ENCODE measurements at places on chromosomes 7 and 10.

DNA sequence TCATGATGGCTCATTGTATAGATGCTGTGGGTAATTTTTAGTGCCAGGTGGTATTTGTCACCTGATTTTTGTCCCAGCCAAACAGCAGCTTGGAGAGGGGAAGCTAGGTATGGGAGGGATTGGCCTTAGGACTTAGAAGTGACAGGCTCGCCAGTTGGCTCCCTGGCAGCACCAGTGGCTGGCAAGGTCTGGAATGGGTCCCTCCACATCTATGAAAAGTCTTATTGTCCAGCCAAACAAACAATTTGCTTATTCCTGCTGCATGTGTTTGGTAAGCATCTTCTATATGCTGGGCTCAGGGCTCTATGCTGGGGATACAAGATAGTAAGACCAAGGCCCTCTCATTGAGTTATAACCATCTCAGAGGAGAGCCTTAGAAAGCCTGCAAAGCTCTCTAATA lies 42.5 kb downstream of the SORCS3 start:
- no peak for DNase-seq

DNA sequence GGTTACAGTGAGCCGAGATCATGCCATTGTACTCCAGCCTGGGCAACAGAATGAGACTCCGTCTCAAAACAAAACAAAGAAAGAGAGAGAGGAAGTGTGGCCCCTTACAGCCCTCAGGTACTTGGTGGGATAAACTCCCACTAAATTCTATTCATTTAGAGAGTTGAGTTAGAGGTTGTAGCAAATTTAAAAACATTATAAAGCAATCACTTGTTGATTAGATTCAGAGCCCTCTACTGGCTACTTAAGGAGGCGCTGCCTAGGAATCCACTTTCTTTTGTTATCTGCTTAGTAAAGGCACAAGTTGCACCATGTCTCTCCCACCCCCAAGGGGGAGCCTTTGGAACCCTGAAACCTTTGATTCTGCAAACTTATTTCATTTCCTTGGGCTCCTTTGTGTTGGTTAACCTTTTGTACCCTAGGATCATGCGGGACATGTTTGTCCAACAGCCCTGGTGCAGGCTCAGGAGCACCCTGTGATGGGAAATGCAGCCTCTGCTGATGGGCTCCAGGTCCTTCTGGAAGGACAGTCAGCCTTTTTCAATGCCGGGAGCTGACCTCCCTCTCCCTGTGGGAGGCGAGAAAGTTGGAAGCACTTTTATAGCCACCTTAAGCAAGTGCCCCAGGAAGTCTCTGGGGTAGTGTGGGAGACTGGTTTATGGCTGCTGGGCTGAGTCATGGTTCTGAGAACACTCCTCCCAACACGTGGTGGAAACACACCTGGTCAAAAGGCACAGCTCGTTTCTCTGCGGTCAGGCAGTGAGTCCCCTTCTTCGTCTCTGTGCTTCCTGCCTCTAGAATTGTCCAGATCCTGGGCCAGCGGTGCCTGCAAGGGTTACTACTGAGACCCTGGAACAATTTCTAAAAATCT lies 2.3 kb downstream of the HKDC1 start:
- peak; percentile 29 for DNase-seq

- DNase-seq = no peak
These were observed 56.2 kb downstream of the PARP12 start for GRCh38 chr7:140006600-140006999.

GRCh38 chr10:93458821-93459257 lies 23.3 kb downstream of the MYOF start:
- no peak for DNase-seq

DNA sequence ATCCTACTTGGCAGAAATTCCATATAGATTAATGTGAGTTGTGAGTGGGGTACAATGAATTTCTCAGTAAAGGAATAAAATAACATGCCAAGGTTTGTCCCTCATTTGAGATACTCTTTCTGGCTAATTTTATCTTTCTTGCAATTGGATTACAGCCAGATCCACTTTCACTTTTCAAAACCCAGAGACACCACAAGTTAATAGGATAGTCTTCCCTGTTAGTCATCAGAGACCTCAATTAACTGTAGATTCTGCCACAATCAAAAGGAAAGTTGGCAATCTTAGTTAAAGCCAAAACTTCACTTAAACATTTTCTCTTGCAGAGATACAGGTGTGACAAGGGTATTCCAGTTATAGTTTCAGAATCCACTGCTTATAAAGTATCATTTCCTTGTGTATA lies 91.4 kb upstream of the PHYHIPL start:
- DNase-seq = no peak

Measured in CMK (cell line).